Activated CD4-positive, alpha-beta memory T cell treated with anti-CD3 and anti-CD28 coated beads, Interleukin-2, amount 10 ng/mL, durations not matched to agents 7 days and 5 days (primary cell): ENCODE measurements at places on chromosomes 7 and 10. TPM values are rescaled to one million over a fixed set of nuclear protein-coding genes. Genes with fewer than 3 reads are reported as not detected.

Gene GPR26
- not detected for total RNA-seq

Gene EFCAB10
- total RNA-seq: not detected

Gene AIMP2
- total RNA-seq: 21.9 TPM

Gene OPALIN
- total RNA-seq: not detected

Gene XRCC2
- total RNA-seq: 9.6 TPM

Gene ZNF365
- total RNA-seq: 0.23 TPM

Gene PIP
- total RNA-seq: not detected

Gene SP8
- not detected for total RNA-seq

DNA sequence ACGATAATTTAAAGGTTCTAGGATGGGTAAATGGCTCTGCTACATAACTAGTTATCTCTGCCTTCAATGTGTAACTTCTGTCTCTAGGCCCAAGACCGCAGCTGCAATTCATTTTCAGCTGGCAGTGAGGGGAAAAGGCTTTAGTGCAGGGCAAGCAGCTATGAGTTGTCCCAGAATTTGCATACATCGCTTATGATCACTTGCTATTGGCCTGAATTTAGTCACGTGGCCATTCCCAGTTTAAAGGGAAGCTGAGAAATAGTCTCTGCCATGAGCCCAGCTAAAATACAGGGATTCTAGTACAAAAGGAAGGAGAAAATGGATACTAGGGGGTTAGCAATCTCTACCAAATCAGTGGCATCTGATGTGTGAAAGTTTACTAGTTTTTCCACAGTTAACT is 145.8 kb upstream of the IMMP2L start:
- no peak for DNase-seq
- H3K4me3 ChIP-seq: no peak overlapping the region
- no peaks in the 10 kb centered on the region for H3K4me1 ChIP-seq
- H3K27me3 ChIP-seq: peaks cover 2% of the 10 kb centered on the region
- H3K36me3 ChIP-seq: no peaks in the 10 kb centered on the region

GRCh38 chr10:21427804-21428481 is 97.5 kb downstream of the SKIDA1 start:
- no peak overlapping the region for H3K27ac ChIP-seq
- no peaks in the 10 kb centered on the region for H3K27me3 ChIP-seq
- H3K4me1 ChIP-seq: peaks cover 5% of the 10 kb centered on the region
- no peak for DNase-seq
- H3K4me3 ChIP-seq: no peak overlapping the region
- H3K36me3 ChIP-seq: no peaks in the 10 kb centered on the region

DNA sequence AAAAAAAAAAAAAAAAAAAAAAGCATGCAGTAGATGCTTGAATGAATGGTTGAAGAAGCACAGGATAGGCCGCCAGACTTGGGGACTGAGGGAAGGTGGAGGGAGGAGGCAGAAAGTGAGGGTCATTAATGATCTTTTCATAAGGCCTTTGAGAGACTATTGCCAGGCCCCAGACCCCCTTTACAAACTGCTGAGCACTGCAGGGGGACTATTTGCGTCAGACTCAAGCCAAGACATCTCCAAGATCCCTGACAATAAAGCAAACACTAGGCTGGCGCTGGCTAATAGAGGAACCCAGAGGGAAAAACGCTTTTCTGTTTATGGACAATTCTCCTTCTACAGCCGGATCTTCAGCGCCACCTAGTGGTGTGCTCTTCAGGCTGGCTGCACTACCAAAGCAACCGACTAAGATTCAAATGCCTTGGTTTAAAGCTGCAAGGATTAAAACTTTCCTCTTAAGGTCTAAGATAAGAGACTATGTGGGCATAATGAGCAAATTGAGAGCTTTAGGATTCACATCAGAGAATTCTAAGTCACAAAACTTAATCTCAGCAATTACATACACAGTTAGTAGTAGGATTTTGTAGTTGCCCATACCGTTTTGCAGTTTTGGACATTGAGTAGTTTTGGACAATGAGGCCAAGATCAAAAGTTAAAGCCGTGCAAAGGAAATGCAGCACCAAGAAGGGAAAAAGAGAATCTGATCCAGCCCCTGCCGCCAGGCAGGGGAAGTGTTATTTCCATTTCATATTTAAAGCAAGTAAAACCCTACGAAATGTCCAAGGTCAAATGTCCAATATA is 17.9 kb upstream of the AGK start:
- no peak overlapping the region for H3K27ac ChIP-seq
- no peaks in the 10 kb centered on the region for H3K4me1 ChIP-seq
- no peak overlapping the region for H3K4me3 ChIP-seq
- peak; percentile 64 for DNase-seq
- peaks cover 30% of the 10 kb centered on the region for H3K27me3 ChIP-seq
- H3K36me3 ChIP-seq: no peaks in the 10 kb centered on the region

- DNase-seq: no peak
- H3K27ac ChIP-seq: no peak overlapping the region
- H3K27me3 ChIP-seq: no peaks in the 10 kb centered on the region
Observed at GRCh38 chr10:106392778-106393177, 771.7 kb downstream of the SORCS1 start.

- no peak overlapping the region for H3K4me3 ChIP-seq
- no peaks in the 10 kb centered on the region for H3K4me1 ChIP-seq
- DNase-seq: no peak
Observed at GRCh38 chr7:94761451-94761850, 105.5 kb upstream of the SGCE start.

DNA sequence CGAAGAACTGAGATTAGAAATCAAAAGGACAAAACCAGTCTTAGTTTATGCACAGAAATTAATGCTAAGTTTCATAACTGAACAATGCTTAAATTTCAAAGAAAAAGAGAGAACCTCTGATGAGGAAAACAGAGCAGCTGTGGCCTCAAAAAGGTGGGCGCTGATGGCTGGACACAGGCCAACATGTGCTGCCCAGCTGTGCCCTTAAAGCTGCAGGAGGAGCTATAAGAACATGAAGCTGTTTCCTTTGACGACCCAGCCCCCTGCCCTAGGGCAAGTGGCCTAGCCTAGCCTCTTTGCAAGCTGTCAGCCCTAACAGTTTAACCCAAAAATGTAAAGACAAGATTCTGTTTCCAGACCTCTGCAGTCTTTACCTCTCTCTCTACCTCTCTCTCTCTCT is 107.7 kb downstream of the GRID1 start:
- H3K36me3 ChIP-seq: no peaks in the 10 kb centered on the region
- no peak for DNase-seq
- no peak overlapping the region for H3K4me3 ChIP-seq

- peaks cover 2% of the 10 kb centered on the region for H3K27me3 ChIP-seq
- no peak for DNase-seq
- no peaks in the 10 kb centered on the region for H3K4me1 ChIP-seq
- H3K27ac ChIP-seq: no peak overlapping the region
- H3K36me3 ChIP-seq: no peaks in the 10 kb centered on the region
- no peak overlapping the region for H3K4me3 ChIP-seq
Observed at GRCh38 chr7:135771961-135772638, 23.5 kb upstream of the FAM180A start.

- no peak overlapping the region for H3K4me3 ChIP-seq
- no peaks in the 10 kb centered on the region for H3K27me3 ChIP-seq
- H3K4me1 ChIP-seq: peaks cover 12% of the 10 kb centered on the region
- H3K27ac ChIP-seq: no peak overlapping the region
Observed at GRCh38 chr10:31395695-31396094, 76.7 kb downstream of the ZEB1 start.

GRCh38 chr10:77565590-77566023 is 72.0 kb downstream of the KCNMA1 start:
- H3K27me3 ChIP-seq: peaks cover 22% of the 10 kb centered on the region
- H3K4me1 ChIP-seq: no peaks in the 10 kb centered on the region
- DNase-seq: no peak
- H3K4me3 ChIP-seq: no peak overlapping the region
- no peak overlapping the region for H3K27ac ChIP-seq

GRCh38 chr10:118998183-118998582 is 31.3 kb upstream of the NANOS1 start:
- H3K27me3 ChIP-seq: peaks cover 33% of the 10 kb centered on the region
- DNase-seq: no peak
- H3K27ac ChIP-seq: no peak overlapping the region
- no peaks in the 10 kb centered on the region for H3K36me3 ChIP-seq

DNA sequence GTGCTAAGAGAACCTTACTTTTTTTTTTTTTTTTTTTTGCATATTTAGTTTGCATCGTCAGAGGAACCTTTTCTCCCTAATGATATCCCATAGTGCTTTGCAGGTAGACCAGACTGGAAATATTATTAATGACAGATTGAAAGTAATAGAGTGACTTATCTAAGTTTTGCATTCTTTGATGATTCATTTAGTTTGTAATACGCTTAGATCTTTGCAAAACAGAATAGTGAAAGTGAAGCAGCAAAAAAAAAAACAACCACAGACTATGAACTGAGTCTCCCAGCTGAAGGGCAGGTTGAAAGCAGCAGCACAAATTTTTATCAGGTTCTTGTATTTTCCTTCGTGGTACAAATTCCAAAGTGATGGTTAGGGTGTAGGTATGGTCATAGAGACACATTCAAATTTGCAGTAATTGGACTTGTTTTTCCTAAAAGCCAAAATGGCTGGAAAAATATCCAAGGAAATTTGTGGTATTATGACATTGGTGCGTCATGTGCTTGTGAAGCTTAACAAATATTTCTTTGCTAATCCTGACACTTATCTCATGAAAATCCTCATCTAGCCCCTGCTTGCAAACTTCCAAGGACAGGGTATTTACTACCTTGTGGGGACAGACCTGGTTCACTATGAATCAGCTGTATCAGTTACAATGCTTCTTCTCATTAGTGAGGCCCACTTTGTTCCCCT is 81.8 kb upstream of the CREB5 start:
- peaks cover 7% of the 10 kb centered on the region for H3K4me1 ChIP-seq
- H3K27me3 ChIP-seq: peaks cover 11% of the 10 kb centered on the region
- DNase-seq: no peak
- H3K27ac ChIP-seq: no peak overlapping the region
- H3K36me3 ChIP-seq: no peaks in the 10 kb centered on the region
- no peak overlapping the region for H3K4me3 ChIP-seq

GRCh38 chr7:38147005-38147404 is 31.0 kb upstream of the STARD3NL start:
- H3K4me1 ChIP-seq: no peaks in the 10 kb centered on the region
- H3K4me3 ChIP-seq: no peak overlapping the region
- H3K27ac ChIP-seq: no peak overlapping the region
- DNase-seq: no peak
- no peaks in the 10 kb centered on the region for H3K36me3 ChIP-seq
